D721Med (cell line): ENCODE measurements at places on chromosomes 3 and 15.

- no peak for DNase-seq
Observed at GRCh38 chr15:64443016-64443415, 17.4 kb upstream of the ZNF609 start.

DNA sequence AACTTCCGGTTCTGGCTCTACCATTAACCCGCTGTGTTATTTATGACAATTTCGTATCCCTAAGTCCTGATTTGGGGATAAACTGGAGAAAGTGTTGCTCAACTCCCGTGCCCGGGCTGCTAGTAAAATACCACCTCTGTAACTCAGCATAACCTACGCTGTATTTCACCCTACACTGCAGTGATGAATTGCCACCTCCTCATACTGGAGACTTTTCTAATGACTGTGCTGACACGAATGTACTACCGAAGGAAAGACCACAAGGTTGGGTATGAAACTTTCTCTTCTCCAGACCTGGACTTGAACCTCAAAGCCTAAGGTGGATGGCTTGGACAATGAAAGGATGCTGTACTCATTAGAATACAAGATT lies 16.5 kb downstream of the SLC51A start:
- no peak for DNase-seq

DNA sequence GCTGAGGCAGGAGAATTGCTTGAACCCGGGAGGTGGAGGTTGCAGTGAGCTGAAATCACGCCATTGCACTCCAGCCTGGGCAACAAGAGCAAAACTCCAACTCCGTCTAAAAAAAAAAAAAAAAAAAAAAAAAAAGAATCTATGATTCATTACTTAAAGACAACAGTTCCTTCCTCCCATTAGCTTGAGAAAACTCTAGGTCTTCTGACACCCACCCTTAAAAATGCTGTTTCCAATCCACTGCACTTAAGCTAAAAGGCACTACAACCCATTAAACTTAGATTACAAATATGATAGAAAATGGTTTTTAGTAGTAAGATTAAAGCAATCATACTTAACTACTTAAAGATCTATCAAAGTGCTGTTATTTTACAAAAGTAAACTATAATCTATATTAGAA lies 40.0 kb upstream of the BHLHE40 start:
- no peak for DNase-seq

GRCh38 chr15:91967935-91968606 lies 114.6 kb downstream of the SLCO3A1 start:
- no peak for DNase-seq
